ENCODE measurements at places on chromosomes 2 and 18.
A peak's percentile ranks its signal among the peaks of the same experiment; 100 is the strongest.

GRCh38 chr2:211730215-211730614 is 808.4 kb downstream of the ERBB4 start:
- DNase-seq: no peak

- DNase-seq: no peak
These were observed 165.7 kb downstream of the RTP5 start for GRCh38 chr2:242034996-242035814.

DNA sequence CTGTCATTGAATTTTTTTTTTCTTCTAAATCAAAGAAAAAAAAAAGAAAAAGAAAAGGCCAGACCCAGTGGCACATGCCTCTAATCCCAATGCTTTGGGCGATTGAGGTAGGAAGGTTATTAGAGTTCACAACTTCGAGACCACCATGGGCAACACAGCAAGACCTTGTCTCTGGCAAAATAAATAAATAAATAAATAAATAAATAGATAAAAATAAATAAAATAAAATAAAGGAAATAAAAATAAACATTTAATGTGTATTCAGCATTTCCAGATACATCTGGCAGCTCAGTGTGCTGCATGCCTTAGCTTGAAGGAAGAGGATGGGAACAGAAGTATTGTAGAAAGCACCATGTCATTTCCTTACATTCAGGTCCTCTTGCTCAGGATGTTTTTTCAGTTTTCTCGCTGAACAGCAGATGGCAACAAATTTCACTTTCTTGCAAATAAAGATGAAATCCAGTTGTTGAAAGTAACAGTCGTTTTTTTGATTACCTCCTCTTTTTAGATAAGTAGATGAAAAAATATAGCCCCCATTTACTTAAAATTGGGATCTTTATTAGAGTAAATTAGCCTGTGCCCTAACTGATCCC is 25.7 kb upstream of the FAM178B start:
- DNase-seq: no peak

GRCh38 chr18:79989195-79989497 is 783 bp upstream of the TXNL4A start:
- DNase-seq: no peak

GRCh38 chr2:8314063-8314462 is 367.8 kb upstream of the ID2 start:
- peak; percentile 41 for DNase-seq

- no peak for DNase-seq
These were observed 285.8 kb upstream of the GYPC start for GRCh38 chr2:126370201-126370600.

GRCh38 chr18:60189856-60190255 is 182.7 kb downstream of the MC4R start:
- DNase-seq: no peak

DNA sequence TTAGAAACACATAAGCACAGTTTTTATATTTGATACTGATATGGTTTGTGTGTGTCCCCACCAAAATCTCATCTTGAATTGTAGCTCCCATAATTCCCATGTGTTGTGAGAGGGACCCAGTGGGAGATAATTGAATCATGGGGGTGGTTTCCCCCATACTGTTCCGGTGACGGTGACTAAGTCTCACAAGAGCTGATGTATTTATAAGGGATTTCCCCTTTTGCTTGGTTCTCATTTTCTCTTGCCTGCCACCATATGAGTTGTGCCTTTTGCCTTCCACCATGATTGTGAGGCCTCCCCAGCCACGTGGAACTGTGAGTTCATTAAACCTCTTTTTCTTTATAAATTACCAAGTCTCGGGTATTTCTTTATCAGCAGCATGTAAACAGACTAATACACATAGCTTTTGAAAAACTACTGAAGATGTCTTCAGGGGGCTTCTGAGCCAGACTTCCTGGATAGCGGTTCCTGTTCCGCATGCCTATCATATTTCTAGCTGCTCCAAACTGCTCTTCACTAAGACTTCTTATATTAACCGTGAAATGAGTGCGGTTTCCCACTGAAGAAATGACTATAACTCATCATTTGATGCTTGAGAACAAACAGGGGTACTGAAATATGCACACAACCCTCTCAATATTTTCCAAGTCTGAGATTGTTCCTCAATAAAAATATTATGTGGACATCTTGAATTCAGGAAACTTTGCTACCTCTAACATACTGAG is 75.8 kb downstream of the SPHKAP start:
- no peak for DNase-seq

GRCh38 chr2:118763797-118764196 is 83.7 kb downstream of the EN1 start:
- no peak for DNase-seq

GRCh38 chr18:37265382-37265781 is 300.2 kb downstream of the CELF4 start:
- no peak for DNase-seq

GRCh38 chr2:199982126-199982843 is 26.9 kb downstream of the MAIP1 start:
- DNase-seq: no peak

DNA sequence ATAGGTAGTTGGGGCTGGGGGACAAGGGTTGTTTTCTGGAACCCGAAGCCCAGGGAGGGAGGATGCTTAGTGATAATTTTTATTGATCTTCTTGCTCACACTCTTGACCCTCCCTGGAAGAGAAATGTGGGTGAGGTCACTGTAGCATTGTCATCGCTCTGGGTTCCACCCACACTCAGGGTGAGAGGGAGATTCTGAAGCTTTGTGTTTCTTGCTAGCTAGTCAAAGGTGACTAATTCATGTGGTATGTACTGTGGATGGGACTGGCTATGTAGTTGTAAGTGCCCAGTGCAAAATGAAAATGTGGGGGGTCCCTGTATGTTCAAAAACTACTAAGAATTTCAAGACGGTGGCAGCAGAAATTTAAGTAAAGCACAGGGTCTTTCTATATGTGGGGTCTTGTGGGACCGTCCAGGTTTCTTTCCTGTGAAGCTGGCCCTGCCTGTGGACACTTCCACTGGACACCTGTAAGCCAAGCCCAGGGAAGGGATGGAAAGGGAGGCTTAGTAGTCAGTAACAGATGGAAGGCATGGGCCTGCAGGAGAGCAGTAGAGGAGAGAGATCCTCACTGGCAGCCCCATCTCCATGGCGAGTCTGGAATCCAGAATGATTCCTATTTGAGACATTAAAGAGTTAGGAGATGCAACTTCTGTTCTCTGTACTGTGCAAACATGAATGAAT is 35.0 kb downstream of the TSN start:
- no peak for DNase-seq

- DNase-seq: no peak
These were observed 459 bp upstream of the EFR3B start for GRCh38 chr2:25041307-25041927.

- no peak for DNase-seq
These were observed 19.0 kb upstream of the CXCR4 start for GRCh38 chr2:136136931-136137330.

DNA sequence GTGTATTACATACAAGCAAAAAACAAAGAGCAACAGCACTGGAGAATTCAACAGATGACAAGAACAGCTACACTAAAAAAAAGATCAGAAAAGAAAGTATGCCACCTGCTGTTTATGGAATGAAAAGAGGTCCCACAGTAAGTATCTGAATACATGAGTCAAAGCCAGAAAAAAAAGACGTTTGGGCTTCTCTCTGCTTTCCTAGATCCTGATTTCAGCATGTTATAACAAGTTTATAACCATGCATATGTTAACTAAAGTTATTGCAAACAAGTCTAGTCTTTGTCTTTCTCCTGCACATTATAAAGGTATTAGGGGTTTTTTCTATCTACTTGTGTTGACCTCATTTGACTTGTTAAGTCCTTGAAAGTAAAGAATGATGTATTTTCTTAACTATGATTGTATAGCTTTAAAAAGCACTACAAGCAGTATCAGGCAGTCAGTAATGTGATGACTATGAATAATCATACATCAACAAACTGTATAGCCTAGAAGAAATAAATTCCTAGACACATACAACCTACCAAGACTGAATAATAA is 108.5 kb upstream of the COL5A2 start:
- DNase-seq: no peak
